ENCODE measurements at places on chromosomes 4 and X. TPM values are rescaled to one million over a fixed set of nuclear protein-coding genes. Genes with fewer than 3 reads are reported as not detected.

MSX1 gene
- 15.2 TPM for total RNA-seq

FANCB gene
- total RNA-seq, result 0.88 TPM

MAGEA2B gene
- total RNA-seq, result not detected

ADAMTS3 gene
- total RNA-seq, result 1.6 TPM

AFM gene
- total RNA-seq, result not detected

OTUD6A gene
- total RNA-seq, result not detected

SH3D19 gene
- total RNA-seq, result 346 TPM

COX7B2 gene
- total RNA-seq, result not detected

TMEM35A gene
- 0.38 TPM for total RNA-seq

ETDC gene
- not detected for total RNA-seq

ATP1B4 gene
- not detected for total RNA-seq

NR3C2 gene
- total RNA-seq, result 9.5 TPM

Data from subcutaneous adipose tissue (tissue), 4 donors.